Substantia nigra (tissue), 51 donors: ENCODE measurements at places on chromosomes 4 and X.

DNA sequence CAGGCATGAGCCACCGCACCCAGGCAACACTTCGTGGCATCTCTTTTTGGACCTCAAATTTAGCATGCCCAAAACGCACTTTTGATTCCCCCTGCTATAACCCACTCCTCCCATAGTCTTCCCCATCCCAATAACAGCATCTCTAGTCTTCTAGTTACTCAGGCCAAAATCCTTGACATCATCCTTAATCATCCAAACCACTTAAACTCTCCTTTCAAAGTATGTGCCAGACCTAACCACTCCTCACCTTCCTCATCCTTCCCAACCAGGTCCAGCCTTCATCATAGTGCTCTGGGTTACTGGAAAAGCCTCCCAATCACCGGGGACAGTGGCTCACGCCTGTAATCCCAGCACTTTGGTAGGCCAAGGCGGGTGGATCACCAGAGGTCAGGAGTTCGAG lies 41.9 kb downstream of the AFAP1 start:
- no peak for DNase-seq

GRCh38 chr4:125780747-125781146 lies 466.0 kb downstream of the FAT4 start:
- no peak for DNase-seq

DNA sequence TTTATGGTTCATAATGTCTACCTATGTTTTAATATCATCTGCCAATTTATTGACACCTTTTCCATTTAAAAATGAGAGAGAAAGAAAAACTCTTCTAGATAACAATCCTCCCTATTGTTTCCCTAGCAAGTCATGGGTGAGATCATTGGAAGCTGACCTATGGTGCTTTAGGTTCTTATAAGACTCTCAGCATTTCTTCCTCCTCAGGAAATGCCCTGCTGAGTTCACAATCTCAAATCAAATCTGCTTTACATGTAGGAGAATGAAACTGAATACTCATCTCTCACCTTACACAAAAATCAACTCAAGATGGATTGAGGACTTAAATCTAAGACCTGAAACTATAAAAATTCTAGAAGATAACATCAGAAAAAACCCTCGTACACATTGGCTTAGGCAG lies 267.4 kb downstream of the RAPGEF2 start:
- no peak for DNase-seq

- no peak for DNase-seq
Measured at GRCh38 chrX:100363896-100364295, 46.2 kb downstream of the PCDH19 start.

- no peak for DNase-seq
Measured at GRCh38 chr4:143616771-143617170, 83.7 kb downstream of the FREM3 start.

DNA sequence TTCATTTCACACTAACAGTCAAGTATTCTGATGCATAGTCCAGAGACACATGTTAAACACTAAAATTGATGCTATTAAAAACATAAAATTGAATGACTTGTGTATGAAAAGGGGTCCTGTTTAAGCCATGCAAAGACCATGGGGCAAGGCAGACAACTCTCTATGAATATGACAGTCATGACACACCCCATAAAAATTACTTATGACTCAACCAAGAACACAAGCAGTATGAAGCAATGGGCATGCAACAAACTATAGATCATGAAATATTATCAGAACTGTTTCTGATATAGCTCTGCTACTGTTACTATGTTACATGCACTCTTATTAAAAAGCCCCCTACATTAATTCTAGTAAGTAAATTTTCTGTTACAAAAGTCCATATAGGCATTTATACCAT lies 57.5 kb upstream of the ZCCHC13 start:
- no peak for DNase-seq

DNA sequence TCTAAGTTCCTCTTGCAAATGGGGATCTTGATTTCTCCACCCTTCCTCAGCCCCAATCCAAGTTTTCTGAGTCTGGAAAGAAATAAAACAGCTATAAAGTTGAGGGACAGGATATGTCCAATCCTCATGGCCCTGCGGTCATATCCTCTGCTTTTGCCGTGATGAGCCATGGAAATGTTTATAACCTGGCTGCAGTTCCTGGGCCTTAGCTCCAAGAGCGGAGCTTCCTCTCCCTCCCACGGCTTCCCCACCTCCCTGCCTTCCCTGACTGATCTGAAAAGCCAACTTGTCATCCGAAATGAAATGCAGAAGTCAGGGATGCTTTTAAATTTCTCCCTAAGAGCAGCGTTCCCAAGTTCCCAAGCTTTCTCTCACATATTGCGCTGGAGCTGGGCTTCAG lies 221.5 kb upstream of the SFRP2 start:
- no peak for DNase-seq

DNA sequence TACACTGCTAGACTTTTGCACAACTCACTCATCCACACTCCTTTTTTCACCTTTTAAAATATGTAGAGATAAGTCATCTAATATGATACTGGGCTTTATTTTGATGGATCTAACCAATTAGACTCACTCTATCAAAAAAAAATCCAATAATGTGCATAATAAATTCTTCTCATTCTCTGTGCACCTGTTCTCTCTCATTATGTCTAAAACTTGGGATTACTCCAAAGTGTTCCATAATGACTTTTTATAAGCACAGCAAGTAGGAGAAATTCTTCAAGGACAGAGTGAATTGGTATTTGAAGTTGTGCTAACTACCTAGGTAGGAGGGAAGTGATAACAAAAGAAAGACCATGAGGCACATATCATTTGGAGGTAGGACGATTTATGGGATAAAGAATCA lies 1438.8 kb downstream of the PCDH7 start:
- no peak for DNase-seq

DNA sequence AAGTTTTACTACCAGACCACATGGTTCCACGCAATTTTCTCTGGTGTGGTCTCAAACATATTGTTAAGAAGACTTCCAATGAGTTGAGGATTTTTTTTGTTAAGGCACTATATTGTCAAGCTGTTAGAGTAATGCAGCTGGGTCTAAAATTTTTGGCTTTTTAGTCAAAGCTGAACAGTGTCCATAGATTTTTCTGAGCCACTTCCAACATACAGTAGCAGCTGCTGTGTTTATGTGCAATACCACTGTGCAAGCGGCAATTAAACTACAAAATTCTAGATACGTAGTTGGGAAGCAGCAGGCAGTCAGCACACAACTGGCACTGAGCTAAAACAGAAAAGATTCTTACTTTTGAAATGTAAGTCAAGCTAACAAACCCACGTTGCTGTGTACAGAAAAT lies 1551.1 kb upstream of the AGA start:
- DNase-seq, result no peak

DNA sequence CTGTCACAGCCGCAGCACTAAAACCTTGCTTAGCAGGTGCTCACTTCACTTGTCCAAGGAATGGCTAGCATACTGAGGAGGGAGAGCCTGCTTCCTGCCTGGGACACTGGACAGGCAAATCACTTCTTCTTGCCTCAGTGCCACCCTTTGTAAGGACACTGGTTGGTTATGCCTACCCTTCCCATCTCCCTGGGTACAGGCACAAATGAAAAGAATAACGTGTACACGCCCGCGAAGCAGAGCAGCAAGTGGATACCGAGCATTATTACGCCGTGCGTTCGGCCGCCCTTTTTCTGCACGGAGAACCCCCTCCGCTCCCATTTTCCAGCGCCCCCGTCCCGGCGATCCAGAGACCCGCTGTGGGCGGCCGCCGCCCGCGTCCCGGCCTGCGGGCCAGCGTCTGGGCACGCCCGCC lies 338 bp upstream of the KLHL2 start:
- no peak for DNase-seq

GRCh38 chr4:28682847-28683246 lies 1822.2 kb downstream of the STIM2 start:
- DNase-seq, result no peak
